ENCODE measurements at places on chromosomes 13 and 19.
A peak's percentile ranks its signal among the peaks of the same experiment; 100 is the strongest.

- peak; percentile 40 for DNase-seq
Measured at GRCh38 chr13:94620286-94620896, 18.7 kb downstream of the GPR180 start.

DNA sequence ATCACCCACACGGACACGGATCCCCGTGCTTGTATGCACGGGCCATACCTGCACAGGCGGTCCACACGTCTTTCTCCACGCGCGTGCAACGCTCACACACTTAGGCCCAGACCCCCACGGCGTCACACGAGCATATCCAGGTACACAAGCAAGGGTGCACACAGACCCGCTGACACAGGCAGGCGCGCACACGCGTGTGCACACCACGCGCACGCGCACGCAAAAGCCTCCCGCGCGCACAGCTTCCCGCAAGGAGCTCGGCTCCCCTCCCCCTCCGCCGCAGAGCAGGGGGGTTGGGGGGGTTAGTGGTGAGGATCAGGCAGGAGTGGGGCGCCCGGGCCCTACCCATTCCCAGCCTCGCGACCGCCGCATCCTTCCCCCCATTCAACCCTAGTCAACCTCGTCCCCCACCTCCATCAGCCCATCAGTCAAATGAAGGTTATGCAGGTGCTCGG, 407 bp downstream of the RAB3A start:
- peak; percentile 33 for DNase-seq

DNA sequence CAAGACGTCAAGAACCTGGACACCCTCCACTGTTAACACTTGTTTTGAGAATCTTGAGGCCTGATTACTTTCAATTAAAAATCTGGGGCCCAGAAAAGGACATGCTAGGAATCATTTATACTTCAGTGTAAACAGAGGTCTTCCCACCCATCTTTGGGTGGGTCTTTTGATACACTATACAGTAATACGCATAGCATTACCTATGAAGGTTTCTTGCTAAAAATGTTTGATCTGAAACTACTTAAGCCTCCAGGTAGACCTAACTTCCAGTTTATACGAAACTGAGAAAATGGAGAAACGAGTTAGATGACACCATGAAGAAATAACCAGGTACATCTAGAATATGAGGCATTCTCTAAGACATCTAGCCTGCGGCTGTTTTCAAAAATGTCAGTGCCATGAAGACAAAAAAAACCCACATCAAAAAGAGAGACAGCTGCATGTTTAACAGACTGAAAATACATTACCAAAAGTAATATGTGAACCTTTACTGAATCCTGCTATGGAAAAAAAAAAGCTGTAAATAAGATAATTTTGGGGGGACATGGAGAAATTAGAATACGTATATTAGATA, 36.6 kb downstream of the TGDS start:
- DNase-seq, result no peak

GRCh38 chr19:56301886-56302620, 12.6 kb downstream of the ZSCAN5A start:
- DNase-seq, result no peak

DNA sequence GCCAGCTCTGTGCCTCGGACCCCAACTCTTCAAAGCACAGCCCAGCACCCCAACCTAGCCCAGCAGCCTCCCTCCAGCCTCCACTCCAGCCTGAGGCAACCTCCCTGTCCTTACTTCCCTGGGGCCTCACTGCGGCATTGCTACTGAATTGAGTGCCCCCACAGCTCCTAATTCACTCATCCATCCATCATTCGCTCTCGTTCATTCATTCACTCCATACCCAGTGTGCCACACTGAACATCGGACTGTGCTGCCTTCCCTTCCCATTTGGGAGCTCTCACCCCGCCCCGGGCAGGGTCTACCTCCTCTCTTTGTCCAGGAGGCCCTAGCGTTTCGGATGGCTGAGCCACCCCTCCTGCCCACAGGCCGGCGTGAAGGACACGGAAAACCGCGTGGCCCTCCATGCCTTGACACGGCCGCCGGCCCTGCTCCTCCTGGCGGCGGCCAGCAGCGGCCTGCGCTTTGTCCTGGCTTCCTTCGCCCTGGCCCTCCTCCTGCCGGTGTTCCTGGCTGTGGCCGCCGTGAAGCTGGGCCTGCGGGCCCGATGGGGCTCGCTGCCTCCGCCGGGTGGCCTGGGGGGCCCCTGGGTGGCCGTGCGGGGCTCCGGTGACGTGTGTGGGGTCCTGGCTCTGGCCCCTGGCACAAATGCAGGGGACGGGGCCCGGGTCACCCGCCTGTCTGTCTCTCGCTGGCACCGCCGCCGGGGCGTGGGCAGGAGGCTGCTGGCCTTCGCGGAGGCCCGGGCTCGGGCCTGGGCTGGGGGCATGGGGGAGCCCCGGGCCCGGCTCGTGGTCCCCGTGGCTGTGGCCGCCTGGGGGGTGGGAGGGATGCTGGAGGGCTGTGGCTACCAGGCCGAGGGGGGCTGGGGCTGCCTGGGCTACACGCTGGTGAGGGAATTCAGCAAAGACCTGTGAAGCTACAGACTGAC, 1.3 kb downstream of the NAT14 start:
- peak; percentile 51 for DNase-seq

DNA sequence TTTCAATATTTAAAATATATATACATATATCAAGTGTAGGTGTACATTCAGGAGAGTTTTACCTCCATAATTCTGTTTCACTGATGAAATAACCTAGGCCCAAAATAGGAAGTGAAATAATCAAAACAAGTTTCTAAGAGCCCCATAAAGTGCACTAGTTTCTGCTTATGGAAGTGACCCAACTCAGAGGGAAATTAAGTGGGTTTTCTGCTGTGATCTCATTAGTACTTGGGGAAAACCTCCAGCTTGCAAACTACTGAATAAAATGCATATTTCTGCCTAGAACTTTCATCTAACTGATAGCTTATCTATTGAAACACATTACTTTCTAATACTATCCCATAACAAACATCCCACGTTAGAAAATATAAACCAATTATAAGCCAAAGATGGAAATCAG, 45.4 kb upstream of the MIR17HG start:
- DNase-seq, result no peak

DNA sequence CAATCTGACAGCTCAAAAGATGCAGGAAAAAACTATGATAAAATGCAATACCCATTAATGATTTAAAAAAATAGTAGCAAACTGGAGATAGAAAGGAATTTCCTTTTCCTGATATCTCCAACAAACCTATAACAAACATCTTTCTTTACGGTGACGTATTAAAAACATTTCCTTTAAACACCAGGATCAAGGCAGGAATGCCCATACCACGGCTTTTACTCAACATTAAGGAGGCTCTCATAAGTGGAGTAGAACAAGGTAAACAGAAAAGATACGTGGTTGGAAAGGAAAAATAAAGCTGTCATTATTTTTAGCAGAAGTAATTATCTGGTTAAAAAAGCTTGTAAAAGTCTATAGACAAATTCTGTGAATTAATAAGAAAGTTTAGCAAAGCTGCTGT, 61.1 kb downstream of the MIPEP start:
- no peak for DNase-seq

DNA sequence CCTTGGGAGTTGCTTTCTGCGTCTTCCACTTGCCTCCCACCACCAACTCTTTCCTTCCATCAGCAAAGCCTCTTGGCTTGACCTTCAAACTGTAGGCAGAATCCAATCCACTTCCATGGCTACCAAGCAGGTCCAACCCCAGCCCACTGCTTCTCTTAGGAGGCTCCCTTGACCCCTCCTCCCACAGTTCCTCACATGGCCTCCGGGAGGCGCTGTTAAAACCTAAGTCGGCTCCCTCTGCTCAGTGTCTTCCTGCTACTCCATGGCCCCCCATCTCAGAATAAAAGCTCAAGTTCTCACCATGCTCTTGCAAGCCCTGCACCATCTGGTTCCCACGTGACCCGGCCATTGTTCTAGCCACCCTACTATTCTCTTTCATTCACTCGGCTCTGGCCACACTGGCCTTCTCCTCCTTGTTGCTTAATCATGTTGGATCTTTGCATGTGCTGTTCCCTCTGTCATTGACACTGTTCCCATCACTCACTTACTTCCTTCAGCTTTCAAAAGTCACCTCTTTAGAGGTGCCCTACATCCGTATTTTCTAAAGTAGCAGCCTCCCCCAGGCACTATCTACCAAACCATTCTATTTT, 7.5 kb downstream of the IZUMO2 start:
- DNase-seq, result no peak

GRCh38 chr19:51810223-51810622, 15.3 kb downstream of the FPR3 start:
- DNase-seq, result no peak

DNA sequence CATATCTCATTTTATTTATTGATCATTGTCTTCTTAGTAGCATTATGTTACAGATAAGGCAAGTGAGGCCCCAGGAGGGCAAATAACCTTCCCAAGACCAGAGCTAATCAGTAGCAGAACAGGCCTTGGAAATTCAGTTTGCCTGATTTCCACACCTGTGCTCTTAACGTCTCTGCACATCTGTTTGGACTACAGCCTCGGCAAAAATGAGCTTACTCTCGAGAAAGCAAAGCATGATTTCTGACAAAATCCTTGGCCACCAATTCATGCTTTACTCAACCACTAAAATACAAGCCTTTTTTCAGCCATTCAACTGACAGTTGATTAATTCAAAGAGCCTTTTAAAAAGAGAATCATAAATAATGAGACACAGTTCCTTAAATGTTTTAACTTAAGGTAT, 309.3 kb upstream of the HTR2A start:
- no peak for DNase-seq

GRCh38 chr13:80100636-80101035, 240.3 kb downstream of the SPRY2 start:
- no peak for DNase-seq

DNA sequence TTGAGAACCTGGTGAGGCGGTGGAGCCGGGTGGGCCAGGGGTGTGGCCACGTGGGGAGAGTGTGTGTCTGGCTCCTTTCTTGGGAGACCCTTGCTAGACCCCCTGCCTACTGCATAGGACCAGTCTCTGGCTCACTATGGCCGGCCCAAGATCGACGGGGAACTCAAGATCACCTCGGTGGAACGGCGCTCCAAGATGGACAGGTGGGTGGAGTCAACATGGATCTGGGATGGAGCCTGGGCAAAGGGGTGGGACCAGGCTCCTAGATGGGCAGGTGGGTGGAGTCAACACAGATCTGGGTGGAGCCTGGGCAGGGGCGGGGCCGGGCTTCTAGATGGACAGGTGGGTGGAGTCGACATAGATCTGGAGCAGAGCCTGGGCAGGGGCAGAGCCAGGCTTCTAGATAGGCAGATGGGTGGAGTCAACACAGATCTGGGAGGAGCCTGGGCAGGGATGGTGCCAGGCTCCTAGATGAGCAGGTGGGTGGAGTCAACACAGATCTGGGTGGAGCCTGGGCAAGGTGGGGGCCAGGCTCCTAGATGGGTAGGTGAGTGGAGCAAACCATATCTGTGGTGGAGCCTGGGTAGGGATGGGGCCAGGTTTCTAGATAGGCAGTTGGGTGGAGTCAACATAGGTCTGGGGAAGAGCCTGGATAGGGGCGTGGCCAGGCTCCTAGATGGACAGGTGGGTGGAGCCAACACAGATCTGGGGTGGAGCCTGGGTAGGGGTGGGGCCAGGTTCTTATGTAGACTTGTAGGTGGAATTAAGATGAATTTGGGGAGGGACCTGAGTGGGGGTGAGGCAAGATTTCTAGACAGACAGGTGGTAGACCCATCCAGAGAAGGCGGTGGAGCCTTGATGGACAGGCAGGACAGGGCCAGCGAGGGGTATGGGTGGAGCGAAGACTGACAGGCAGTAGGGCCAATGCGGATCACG, 56.5 kb downstream of the VAV1 start:
- peak; percentile 20 for DNase-seq

DNA sequence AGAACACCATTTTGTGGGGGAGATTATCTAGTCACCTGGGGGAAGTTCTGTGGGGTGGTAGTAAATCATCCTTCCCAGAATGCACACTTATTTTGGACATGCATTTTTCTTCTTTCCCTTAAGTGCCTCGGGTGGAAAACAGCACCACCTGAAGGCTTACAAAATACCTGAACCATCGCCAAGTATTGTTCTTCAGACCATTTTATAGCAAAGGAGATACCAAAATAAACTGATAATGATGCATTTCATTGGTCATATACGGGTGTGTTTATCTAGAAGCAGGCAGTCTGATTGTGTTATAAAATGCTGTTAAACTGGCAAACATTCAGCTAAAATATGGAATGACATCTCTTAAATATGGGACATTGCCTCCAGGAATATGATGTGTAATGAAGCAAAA, 1034.7 kb downstream of the SLITRK1 start:
- DNase-seq, result no peak

- no peak for DNase-seq
Measured at GRCh38 chr13:62524498-62524897, 1108.8 kb upstream of the PCDH20 start.

DNA sequence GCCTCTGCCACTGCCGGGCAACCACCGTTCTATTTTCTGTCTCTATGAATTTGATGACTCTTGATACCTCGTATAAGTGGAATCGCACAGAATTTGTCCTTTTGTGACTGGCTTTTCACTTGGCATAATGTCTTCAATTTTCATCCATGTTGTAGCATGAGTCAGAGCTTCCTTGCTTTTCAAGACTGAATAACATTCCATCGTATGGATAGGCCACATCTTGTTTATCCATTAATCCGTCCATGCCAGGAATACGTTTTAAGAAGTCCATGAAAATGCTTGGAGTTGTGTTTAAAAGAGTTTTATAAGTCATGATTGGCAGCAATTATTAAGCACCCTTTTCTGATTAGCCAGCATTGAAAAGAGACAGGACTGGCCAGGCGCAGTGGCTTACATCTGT, 53.6 kb upstream of the CLDN10 start:
- DNase-seq, result no peak

GRCh38 chr13:41199079-41199478, 4.7 kb upstream of the KBTBD7 start:
- DNase-seq, result no peak

DNA sequence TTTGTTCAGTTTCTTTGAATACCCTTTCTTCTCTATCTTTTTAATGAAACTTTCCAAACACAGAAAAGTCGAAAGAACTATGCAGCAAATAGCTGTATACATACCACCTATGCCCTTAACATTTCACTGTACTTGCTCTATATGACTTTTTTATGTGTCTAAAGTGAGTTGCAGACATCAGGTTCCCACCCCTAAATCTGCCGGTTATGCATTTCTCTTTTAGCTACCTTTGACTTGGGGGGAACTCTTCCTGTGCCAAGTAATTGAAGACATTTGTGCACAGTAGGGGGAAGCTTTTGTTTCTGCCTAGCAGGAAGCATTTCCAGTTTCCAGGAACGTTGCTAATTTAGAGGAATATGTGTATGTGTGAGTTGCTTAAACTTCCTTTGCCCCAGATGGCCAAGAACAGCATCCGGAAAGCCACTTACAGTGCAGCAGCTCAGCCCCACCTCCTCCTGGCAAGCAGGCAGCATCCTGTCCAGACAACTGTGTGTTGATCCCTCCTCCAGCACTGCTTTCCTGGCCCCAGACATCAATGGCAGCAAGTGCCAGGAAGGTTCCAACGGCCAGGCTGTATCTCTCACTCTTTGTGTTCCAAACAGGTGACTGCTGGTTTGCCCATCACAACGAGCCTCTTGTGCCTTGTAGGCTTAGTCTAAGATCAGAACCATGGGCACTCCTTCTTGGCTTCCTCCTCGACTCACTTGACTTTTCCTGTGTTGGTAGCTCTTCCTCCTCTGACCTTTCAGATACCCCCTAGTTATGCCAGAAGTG, 14.7 kb upstream of the GRAMD1A start:
- peak; percentile 42 for DNase-seq

- no peak for DNase-seq
Measured at GRCh38 chr13:46324976-46325375, 62.1 kb downstream of the RUBCNL start.

GRCh38 chr19:54430306-54431254, 15.3 kb downstream of the TTYH1 start:
- DNase-seq, result peak; percentile 74
